ENCODE measurements at places on chromosomes 1 and 21.

GRCh38 chr1:200971428-200971903 lies 52.0 kb downstream of the KIF21B start:
- DNase-seq, result no peak

GRCh38 chr1:177913762-177914540 lies 55.9 kb downstream of the SEC16B start:
- no peak for DNase-seq

DNA sequence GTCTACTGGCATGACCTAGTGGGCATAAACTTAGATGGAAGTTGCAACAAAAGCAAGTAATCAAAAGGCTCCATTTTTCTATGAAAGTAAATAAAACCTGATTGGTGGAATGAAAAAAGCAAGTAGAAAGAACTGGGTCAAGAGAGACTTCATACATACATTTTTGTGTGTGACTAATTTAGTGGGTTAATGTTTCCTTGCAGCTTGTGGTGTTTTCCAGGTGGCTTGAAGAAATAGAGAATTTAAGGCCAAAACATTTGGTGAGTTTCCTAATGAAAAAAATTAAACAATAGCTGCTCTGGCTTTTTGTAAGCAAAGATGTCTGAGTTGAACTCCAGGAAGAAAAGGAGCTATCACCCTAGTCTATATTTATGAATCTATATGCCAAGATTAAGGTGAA lies 71.0 kb downstream of the ZC3H11B start:
- no peak for DNase-seq

DNA sequence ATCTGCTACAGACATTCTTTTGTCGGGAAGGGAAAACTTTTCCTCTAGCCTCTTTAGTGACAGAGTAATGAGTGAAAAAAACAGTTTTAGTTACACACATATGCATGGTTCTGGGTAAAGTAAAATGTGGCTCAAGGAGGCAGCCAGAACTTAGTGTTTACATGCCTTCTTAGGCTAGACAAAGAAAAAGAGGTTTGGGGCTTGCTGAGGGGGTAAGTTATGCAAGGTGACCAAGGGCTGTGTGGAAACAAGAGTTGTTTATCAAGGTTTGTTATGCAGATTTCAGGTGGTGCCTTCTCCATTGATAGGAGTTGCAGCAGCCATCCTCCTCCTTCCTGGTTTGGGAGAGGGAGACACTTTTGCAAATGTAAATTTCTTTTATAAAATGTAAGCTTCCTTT lies 66.5 kb upstream of the RAB3GAP2 start:
- DNase-seq, result no peak

DNA sequence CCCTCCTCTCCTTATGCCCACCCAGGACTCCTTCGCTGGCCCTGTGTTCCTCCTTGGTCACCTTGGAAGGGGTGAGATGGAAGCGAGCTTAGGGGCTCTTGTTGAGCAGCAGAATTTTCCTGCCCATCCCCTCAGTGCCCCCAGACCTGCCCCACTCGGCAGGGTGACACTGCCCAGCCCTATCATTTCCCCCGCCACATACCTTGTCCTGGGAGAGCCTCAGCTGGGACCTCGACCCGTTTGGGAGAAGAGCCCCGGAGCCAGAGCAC lies 1.4 kb upstream of the FNDC5 start:
- no peak for DNase-seq

DNA sequence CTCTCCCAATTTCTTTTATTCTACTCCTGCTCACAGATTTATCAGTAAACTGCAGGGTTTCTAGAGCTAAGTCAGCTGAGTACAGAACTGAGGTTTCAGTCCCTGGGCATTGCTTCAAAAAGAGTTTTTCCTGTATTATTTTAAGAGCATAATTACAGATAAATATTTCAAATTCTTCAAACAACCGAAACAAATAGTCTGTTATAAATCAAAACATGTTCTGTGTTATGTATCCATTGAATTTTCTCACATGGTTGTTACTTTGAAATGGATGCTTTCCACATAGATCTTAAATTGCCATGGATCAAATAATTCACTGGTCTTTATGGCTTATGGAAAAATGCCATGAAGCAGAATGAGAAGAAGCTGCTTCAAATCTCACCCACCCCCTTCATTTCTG lies 64.5 kb downstream of the LRRC8C start:
- DNase-seq, result no peak

DNA sequence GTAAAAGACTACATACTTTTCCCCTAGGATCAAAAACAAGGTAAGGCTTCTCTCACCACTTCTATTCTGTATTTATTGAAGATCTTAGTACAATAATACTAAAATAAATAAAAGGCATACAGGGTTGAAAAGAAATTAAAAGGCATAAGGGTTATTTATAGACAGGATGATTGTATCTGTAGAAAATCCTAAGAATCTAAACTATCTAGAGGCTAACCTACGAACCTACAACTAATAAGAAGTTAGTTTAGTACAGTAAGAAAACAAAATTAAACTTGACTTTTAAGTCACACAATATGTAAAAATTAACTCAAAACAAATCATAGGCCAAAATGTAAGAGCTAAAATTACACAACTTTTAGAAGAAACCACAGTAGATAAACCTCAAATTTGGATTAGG lies 50.4 kb upstream of the ADAM30 start:
- no peak for DNase-seq

- DNase-seq, result no peak
Measured at GRCh38 chr1:52814465-52814864, 28.1 kb upstream of the ZYG11A start.

GRCh38 chr1:248152056-248152827 lies 7.3 kb downstream of the OR2M5 start:
- no peak for DNase-seq

GRCh38 chr1:60899464-60899863 lies 182.9 kb upstream of the NFIA start:
- no peak for DNase-seq

- no peak for DNase-seq
Measured at GRCh38 chr21:45110873-45111624, 36.7 kb downstream of the ADARB1 start.

DNA sequence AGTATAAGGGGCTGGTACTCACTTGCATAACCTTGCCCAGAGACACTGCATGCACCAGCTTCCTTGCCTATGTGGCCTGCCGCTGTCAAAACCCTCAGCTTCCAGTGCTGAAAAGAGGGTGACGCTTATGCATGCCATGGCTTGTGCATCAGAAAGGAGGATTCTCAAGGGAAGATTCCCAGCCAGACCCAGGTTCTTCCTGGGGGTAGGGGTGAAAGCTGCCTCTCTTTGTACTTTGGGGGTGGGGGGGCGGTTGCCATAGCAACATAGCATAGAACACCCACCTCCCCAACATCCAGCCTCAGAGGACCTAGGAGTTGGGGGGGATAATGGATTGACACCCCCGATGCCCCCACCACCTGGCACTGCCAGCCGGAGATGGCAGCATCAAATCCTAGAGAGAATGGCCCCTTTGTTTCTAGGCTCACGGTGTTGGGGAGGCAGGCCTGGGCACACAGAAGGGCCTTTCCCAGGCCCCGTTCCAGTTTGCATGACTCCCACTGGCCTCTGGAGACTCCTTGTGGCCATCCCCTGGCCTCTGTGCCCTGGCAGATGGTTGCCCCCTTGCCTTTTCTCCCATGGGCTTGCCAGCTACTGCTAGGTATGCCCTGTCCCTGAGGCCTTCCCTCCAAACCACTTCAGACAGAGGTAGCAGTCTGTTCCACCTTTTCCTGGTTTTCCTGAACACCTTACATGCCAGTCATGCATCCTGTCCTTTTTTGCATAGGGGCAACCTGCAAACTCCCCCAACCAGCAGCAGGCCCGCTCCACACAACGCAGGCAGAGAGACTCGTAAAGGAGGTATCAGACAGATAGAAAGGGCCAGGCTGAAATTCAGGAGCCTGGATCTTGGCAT lies 44.6 kb downstream of the RHBG start:
- DNase-seq, result no peak

- DNase-seq, result no peak
Measured at GRCh38 chr1:43272161-43272560, 2.4 kb downstream of the TMEM125 start.

GRCh38 chr1:175422156-175422555 lies 229.6 kb upstream of the KIAA0040 start:
- DNase-seq, result no peak

DNA sequence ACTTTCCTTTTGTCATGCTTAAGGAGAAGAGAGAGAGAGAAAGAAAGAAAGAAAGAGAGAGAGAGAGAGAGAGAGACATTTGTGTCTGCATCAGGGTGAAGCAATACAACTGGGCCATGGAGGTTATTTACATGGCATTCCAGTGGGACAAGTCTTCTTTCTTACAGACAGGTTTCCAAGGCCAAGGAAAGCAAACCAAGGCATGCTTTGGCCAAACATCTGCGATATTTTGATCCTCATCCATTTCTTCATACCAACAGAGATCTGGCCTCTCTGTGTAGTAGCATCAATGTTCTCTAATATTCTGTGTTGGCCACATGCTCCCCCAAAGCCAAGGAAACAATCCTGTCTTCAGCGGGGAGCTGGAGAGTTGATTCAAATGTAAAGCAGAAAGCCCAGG lies 292.1 kb downstream of the SETD4 start:
- DNase-seq, result no peak

- no peak for DNase-seq
Measured at GRCh38 chr21:41542727-41543126, 34.8 kb upstream of the TMPRSS2 start.

DNA sequence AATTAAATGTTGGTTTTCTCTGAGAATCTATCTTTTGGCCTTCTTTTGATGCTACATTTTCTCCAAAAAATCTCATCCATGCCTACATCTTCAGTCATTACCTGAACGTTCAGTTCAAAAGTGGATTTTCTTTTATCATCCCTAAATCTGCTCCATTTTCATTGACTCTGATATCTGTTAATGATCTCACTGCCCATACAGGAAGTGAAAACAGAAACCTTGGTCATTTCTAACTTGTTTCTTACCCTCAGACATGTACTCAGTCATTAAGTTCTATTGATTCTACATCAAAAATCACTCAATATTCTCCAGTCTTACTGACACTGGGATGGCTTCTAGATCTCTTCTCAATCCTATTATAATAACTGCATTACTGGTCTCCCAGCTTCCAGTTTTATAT lies 22.7 kb downstream of the PRKACB start:
- no peak for DNase-seq

GRCh38 chr1:230016159-230016558 lies 50.9 kb upstream of the GALNT2 start:
- no peak for DNase-seq

DNA sequence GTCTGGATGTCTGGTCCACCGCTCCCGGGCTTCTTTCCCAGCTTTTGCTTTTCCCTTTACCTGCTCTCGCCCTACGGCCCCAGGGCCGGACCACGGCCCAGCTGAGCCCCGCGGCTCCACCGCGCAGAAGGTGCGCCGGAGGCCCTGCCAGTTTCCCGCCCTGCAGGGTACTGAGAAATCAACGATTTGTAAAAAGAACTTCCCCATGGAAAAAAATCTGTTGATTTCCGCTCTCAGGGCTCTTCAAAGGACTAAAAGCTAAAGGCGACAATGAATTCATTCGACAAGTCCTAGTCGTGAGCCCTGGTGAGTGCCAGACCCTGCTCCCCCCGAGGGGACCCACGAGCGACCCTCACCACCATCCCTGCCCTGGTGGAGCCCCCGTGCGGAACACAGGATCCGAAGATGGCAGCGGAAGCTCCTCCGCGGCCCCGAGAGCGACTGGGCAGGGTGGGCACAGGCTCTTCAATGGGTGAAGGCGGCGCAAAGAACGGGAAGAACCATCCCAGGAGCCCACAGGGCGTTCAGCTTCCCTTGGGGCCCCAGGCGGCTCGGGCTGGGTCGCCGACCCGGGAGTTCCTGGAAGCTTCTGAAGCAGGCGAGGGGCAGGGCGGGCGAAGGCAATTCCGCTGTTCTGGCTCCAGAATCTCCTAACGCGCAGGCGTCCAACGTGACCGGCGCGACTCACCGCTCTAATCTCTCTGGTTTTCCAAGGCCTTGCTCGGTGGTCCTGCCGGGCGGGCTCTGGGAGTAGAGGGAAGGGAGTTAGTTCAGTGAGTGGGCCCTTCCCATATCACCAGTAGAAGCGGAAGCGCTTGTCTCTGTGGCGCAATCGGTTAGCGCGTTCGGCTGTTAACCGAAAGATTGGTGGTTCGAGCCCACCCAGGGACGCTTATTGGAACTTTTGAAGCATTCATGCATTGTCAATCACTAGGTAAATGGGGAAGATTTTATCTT lies 6.6 kb upstream of the RNU1-2 start:
- DNase-seq, result peak; percentile 32

DNA sequence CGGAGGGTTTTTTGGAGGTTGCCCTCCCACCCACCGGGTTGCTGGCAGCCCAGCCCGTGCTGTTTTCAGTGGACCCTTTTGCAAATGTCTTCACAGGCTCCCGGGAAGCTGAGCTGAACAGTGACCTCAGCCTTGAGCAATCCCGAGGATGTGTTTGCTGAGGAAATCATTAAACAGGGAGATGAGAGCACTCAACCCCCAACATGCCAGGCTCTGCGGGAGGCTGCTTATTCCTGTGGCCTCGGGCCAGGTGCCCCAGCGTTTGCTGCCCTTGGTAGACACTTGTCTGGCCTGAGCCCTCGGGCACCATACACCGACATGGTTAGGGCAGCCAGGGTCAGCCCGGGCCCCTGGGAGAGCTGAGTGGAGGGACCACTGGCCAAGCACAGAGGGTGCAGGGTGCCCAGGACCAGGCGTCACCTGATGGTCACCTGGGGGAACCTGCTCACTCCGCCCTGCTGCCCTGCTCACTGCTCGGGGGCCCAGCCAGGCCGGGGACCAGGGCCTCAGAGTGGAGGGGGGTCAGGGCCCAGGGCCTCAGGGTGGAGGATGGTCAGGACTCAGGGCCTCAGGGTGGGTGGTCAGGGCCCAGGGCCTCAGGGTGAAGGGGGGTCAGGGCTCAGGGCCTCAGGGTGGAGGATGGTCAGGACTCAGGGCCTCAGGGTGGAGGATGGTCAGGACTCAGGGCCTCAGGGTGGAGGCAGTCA lies 42.5 kb upstream of the POFUT2 start:
- no peak for DNase-seq

GRCh38 chr21:24824209-24824608 lies 783.1 kb downstream of the MRPL39 start:
- DNase-seq, result no peak

DNA sequence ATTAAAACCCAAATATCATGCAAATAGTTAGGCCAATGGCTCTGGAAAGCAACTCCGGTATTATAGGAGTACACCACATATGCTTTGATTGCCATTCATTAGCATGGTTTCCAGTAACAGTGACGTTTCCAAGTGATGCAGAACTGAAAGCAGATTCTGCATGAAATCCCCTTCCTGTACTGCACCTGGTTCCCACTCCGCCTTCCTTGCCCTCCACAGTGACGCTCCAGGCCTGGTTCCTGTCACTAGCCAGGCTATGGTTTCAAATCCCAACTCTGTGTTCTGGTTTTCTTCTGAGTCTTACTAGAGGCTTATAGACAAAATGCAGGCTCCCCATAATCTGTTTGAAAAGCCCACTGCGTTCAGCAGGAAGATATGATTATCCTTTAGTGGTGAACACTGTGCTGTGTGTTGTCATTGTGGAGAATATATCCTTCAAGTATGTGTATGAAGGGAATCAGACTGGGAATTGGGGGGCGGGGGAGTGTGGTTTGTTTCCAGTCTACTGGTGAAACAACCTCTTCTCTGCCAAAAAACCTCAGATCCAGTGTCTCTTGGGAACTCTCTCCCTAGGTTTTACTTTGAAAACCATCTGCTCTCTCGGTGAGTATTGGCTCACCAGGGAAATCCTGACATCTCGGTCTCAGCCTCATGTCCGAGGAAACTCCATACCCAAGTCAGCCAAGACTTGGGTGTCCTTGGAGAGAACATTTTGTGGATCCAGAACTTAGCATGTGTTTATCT lies 78.7 kb downstream of the TYW3 start:
- DNase-seq, result no peak

Measured in T follicular helper cell (primary cell).